Activated naive CD8-positive, alpha-beta T cell treated with anti-CD3 and anti-CD28 coated beads for 36 hours (primary cell): ENCODE measurements at places on chromosomes 2 and 18.

GRCh38 chr2:171787333-171788072 is 100.2 kb downstream of the DYNC1I2 start:
- DNase-seq, result no peak
- no peaks in the 10 kb centered on the region for H3K27me3 ChIP-seq
- H3K27ac ChIP-seq, result no peak overlapping the region

DNA sequence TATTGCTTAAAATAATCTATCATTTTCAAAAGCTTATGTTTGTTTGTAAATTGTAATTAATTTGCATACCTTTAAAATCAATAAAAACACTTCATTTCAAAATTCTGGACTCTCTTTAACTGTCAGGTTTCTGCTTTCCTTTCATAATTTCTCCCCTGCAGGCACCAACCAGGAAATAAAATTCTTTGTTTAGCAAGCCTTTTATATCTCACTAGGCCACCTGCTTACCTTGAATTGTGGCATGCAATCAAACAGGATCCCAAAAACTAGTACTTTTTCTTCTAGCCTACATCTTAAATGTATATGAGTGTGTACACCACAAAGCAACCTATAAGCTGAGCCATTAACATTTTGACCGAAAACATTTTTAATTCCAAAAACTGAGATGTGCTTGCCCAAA is 233.1 kb downstream of the NR4A2 start:
- no peak overlapping the region for H3K27ac ChIP-seq
- no peaks in the 10 kb centered on the region for H3K4me1 ChIP-seq
- no peak for DNase-seq
- no peaks in the 10 kb centered on the region for H3K36me3 ChIP-seq
- no peaks in the 10 kb centered on the region for H3K27me3 ChIP-seq

DNA sequence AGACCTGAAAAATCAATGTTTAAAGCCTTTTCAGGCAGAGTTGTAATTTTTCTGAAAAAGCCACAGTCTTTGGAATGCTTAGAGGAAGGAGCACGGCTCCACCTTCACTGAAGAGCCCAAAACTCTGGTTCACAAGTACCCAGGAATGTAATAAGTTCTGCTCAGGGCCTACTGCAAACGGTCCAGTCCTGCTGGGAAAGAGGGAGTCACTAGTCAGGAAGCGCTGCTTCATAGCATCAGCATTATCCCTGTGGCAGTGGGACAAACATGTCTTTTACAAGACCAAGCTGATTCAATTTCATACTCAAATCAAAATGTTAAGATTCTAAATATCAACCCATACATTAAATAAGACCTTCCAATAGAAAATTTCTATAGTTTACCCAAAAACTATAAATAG is 152.9 kb upstream of the PGAP1 start:
- peaks cover 58% of the 10 kb centered on the region for H3K36me3 ChIP-seq
- H3K4me1 ChIP-seq, result peaks cover 13% of the 10 kb centered on the region
- H3K4me3 ChIP-seq, result no peak overlapping the region

- no peak overlapping the region for H3K27ac ChIP-seq
- no peaks in the 10 kb centered on the region for H3K4me1 ChIP-seq
- H3K4me3 ChIP-seq, result no peak overlapping the region
- no peaks in the 10 kb centered on the region for H3K36me3 ChIP-seq
Measured at GRCh38 chr2:7278984-7279383, 361.8 kb downstream of the RNF144A start.

- no peak for DNase-seq
- no peaks in the 10 kb centered on the region for H3K36me3 ChIP-seq
Measured at GRCh38 chr2:145184741-145185651, 665.1 kb upstream of the ZEB2 start.

GRCh38 chr2:7430869-7431641 is 513.8 kb downstream of the RNF144A start:
- H3K36me3 ChIP-seq, result peaks cover 51% of the 10 kb centered on the region
- H3K4me3 ChIP-seq, result peak overlapping the region; percentile 80
- H3K4me1 ChIP-seq, result peaks cover 58% of the 10 kb centered on the region
- peaks cover 3% of the 10 kb centered on the region for H3K27me3 ChIP-seq
- peak; percentile 69 for DNase-seq
- peak overlapping the region; percentile 93 for H3K27ac ChIP-seq

- H3K27me3 ChIP-seq, result peaks cover 8% of the 10 kb centered on the region
- no peak overlapping the region for H3K27ac ChIP-seq
- H3K4me1 ChIP-seq, result peaks cover 3% of the 10 kb centered on the region
- no peak overlapping the region for H3K4me3 ChIP-seq
- DNase-seq, result no peak
Measured at GRCh38 chr18:519019-519879, 18.7 kb upstream of the COLEC12 start.

DNA sequence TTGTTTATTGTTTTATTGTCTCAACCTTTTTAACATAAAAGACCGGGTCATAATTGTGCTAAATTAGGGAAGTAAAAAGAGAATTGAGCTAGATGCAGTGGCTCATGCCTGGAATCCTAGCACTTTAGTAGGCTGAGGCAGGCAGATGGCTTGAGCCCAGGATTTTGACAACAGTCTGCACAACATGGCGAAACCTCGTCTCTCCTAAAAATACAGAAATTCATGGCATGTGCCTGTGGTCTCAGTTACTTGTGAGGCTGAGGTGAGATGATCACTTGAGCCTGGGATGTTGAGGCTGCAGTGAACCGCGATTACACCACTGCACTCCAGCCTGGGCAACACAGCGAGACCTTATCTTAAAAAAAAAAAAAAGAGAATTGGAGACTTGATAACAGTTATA is 104.2 kb upstream of the TTC27 start:
- no peak overlapping the region for H3K4me3 ChIP-seq
- H3K27me3 ChIP-seq, result no peaks in the 10 kb centered on the region
- no peak for DNase-seq
- H3K27ac ChIP-seq, result no peak overlapping the region
- no peaks in the 10 kb centered on the region for H3K4me1 ChIP-seq
- peaks cover 24% of the 10 kb centered on the region for H3K36me3 ChIP-seq

DNA sequence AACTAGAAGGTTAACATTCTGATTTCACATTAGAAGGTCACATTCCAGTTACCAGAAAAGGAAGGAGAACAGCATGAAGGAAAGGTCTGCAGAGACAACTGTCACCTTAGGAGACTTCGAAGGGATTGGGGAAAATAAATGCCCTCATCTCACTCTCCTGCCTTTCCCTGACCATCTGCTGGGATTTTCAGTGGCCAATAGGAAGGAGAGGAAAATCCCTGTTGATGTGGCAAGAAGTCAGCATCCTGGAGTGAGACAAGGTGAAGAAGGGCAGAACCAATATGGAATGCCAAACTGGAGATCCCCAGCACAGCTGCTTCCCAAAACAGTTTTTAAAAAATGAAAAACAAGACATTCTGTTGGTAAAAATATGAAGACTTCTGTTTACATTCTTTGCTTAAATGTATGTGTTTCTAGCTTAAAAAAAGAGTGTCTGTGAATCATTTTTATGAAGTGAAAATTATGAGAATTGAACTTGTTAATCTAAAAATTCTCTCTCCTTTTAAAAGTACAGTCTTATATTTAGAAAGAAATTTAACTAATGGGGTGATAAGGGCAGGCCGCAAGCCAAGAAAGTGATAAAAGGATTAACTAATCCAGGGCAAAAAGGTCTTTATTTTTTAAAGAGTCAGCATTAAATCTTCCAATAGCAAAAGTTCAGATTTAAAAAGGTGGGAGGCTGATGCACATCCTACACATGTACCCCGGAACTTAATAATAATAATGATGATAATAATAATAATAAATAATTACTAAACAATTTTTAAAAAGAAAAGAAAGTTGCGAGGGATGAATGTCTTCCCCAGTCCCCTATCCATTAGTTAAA is 160.6 kb upstream of the DOK6 start:
- DNase-seq, result no peak
- H3K4me3 ChIP-seq, result no peak overlapping the region
- no peak overlapping the region for H3K27ac ChIP-seq
- H3K27me3 ChIP-seq, result no peaks in the 10 kb centered on the region
- H3K36me3 ChIP-seq, result no peaks in the 10 kb centered on the region
- no peaks in the 10 kb centered on the region for H3K4me1 ChIP-seq

- H3K27me3 ChIP-seq, result peaks cover 5% of the 10 kb centered on the region
- H3K36me3 ChIP-seq, result no peaks in the 10 kb centered on the region
- peaks cover 10% of the 10 kb centered on the region for H3K4me1 ChIP-seq
- H3K27ac ChIP-seq, result no peak overlapping the region
- no peak overlapping the region for H3K4me3 ChIP-seq
- no peak for DNase-seq
Measured at GRCh38 chr2:112149194-112149593, 11.0 kb downstream of the FBLN7 start.

GRCh38 chr2:191500884-191501560 is 176.9 kb upstream of the NABP1 start:
- DNase-seq, result no peak
- no peaks in the 10 kb centered on the region for H3K27me3 ChIP-seq
- H3K4me1 ChIP-seq, result no peaks in the 10 kb centered on the region
- H3K36me3 ChIP-seq, result no peaks in the 10 kb centered on the region
- H3K27ac ChIP-seq, result no peak overlapping the region

DNA sequence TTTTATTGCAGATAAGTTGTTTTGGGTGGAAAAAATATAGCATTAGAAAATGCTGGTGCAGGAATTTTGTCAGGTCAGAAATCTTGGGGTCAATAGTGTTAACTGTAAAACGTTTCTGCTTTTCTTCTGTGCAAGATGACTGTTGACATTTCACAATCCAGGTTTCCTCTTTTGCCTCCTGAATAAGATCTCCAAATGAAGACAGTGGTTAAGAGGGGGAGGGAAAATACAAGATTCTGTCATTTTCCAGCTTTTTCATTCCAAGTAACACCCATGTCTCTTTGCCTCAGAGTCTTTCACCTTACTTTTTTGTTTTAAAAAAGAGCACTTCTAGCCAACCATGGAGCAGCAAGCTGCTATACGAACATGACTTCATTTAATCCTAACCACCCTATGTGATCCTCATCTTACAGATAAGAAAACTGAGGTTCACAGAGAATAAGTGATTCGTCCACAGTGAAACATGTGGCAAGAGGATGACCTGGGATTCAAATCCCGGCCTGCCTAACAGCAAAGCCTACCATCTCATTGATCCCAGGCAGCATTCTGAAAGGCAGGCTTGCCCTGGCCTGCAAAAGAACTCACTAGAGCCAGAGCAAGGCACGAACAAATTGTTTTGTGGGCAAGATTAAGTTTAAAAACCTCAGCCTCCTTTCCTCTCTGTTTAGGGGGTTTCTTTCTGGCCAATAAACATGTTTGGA is 3.0 kb downstream of the PLEK start:
- no peak for DNase-seq
- H3K27me3 ChIP-seq, result peaks cover 19% of the 10 kb centered on the region
- no peak overlapping the region for H3K4me3 ChIP-seq

- no peaks in the 10 kb centered on the region for H3K4me1 ChIP-seq
- no peak overlapping the region for H3K27ac ChIP-seq
- no peak overlapping the region for H3K4me3 ChIP-seq
- H3K36me3 ChIP-seq, result peaks cover 12% of the 10 kb centered on the region
- no peaks in the 10 kb centered on the region for H3K27me3 ChIP-seq
Measured at GRCh38 chr2:178844701-178845100, 37.5 kb upstream of the TTN start.

GRCh38 chr2:232203166-232203891 is 175.2 kb upstream of the ALPP start:
- no peaks in the 10 kb centered on the region for H3K27me3 ChIP-seq
- H3K4me3 ChIP-seq, result no peak overlapping the region
- H3K4me1 ChIP-seq, result no peaks in the 10 kb centered on the region
- no peak for DNase-seq

DNA sequence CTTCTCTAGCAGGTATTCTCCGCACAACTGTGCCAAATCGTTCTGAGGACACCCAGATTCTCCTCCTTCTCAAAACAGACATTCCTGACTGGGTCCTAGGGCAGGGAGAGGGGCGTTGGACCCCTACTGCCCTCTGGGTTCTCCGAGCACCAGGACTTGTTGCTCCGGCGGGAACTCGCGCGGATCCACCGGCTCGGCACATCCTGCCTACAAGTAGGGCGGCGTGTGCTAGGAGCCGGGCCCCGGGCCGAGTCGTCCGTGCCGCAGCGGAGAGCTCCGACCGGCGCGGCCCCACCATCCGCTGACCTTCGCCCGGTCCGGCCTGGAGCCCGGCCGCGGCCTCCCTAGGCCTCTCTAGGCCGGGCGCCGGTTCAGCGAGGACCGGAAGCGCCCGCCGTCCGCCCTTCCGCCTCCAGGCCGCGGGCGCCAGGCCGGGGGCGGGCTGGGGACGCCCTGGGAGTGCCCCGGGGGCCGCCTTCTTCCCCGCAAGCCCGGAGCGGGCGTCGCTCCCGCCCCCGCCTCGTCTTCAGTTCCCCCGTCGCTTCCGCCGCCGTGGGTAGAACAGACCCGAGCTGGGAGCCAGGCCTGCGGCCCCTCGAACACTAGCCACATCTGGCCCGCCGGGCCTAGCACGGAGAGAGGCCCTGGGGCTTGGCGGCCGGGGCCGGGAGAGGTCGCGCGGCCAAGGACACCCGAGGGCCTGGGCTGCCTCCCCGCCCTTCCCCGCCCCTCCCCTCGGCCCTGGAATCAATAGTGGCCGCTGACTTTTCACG is 7.6 kb upstream of the ONECUT2 start:
- no peak overlapping the region for H3K27ac ChIP-seq
- peak; percentile 12 for DNase-seq
- peaks cover 84% of the 10 kb centered on the region for H3K27me3 ChIP-seq
- H3K4me3 ChIP-seq, result no peak overlapping the region
- H3K4me1 ChIP-seq, result peaks cover 16% of the 10 kb centered on the region

GRCh38 chr18:58668897-58669296 is 2.4 kb upstream of the MALT1 start:
- no peak overlapping the region for H3K4me3 ChIP-seq
- H3K36me3 ChIP-seq, result peaks cover 16% of the 10 kb centered on the region
- no peaks in the 10 kb centered on the region for H3K27me3 ChIP-seq

DNA sequence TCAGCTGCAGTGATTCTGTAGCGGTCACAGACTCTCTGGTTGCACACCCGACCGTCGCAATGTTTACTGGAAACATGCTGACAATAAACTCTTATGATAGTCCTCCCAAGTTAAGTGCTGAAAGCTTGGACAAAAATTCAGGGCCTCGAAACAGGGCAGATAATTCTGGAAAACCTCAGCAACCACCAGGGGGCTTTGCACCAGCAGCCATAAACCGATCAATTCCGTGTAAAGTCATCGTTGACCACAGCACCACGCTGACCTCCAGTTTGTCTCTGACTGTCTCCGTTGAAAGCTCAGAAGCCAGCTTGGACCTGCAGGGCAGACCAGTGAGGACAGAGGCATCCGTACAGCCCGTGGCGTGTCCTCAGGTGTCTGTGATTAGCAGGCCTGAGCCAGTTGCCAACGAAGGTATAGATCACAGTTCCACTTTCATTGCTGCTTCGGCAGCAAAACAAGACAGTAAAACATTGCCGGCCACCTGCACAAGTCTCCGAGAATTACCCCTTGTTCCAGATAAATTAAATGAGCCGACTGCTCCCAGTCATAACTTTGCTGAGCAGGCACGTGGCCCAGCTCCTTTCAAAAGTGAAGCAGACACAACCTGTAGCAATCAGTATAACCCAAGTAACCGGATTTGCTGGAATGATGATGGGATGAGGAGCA is 166.1 kb downstream of the ASXL3 start:
- H3K4me3 ChIP-seq, result no peak overlapping the region
- no peak for DNase-seq
- H3K4me1 ChIP-seq, result no peaks in the 10 kb centered on the region
- no peak overlapping the region for H3K27ac ChIP-seq

GRCh38 chr2:85716346-85716914 is 22.3 kb downstream of the GNLY start:
- H3K4me1 ChIP-seq, result peaks cover 1% of the 10 kb centered on the region
- H3K27ac ChIP-seq, result no peak overlapping the region
- no peak for DNase-seq
- peaks cover 8% of the 10 kb centered on the region for H3K27me3 ChIP-seq
- H3K36me3 ChIP-seq, result no peaks in the 10 kb centered on the region
